Gastroesophageal sphincter (tissue), 4 donors: ENCODE measurements at places on chromosomes 16 and 17. TPM values are rescaled to one million over a fixed set of nuclear protein-coding genes. Genes with fewer than 3 reads are reported as not detected.

DNA sequence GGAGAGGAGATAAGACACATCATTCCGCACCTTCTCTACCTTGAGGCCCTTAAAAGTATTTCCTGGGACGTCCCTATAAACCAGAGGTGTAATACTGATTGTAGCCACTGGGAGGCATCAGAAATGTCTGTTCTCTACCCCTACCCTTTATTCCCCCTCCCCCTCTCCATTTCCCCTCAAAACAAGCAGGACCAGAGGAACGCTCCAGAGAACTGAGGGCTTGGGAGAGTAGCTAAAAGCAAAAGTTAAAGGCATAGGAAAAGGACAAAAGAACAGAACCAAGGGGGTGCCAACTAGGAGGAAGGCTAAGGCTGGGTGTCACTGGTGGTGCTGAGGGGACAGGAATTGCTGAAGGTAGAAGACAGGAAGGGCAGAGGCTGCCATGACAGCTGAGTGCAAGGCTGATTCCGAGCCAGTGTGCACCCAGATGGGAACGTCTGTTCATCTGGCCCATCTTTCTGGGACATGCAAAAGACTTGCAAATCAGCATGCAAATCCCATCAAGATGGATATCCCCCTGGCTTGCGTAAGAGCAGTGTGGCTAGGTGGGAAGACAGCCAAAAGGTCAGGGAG, 6.7 kb downstream of the CAMTA2 start:
- no peaks in the 10 kb centered on the region for H3K36me3 ChIP-seq
- H3K4me3 ChIP-seq: no peak overlapping the region
- peaks cover 4% of the 10 kb centered on the region for H3K4me1 ChIP-seq
- H3K27ac ChIP-seq: no peak overlapping the region

DNA sequence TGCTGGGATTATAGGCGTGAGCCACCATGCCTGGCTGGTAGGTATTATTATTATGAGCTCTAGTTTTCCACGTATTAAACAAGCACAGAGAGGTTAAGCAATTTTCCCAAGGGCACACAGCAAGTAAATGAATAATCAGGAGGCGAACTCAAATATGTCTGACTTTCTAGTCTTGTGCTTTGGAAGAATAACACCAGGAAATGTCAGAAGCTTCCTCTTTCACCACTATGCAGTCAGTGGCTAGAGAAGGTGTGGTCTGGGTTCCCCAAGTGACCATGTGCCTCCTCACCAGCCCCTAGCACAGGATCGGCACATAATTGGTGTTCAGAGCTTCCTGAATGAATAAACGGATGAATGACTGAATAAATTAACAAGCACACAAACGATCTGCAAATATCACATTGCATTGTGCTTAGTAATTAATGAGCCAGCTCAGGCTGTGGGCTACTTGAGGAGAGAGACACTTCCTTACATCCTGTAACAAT, 21.6 kb upstream of the SCNN1B start:
- no peak overlapping the region for H3K4me3 ChIP-seq
- no peaks in the 10 kb centered on the region for H3K4me1 ChIP-seq
- peaks cover 48% of the 10 kb centered on the region for H3K27me3 ChIP-seq
- H3K36me3 ChIP-seq: no peaks in the 10 kb centered on the region
- no peak overlapping the region for H3K27ac ChIP-seq

DNA sequence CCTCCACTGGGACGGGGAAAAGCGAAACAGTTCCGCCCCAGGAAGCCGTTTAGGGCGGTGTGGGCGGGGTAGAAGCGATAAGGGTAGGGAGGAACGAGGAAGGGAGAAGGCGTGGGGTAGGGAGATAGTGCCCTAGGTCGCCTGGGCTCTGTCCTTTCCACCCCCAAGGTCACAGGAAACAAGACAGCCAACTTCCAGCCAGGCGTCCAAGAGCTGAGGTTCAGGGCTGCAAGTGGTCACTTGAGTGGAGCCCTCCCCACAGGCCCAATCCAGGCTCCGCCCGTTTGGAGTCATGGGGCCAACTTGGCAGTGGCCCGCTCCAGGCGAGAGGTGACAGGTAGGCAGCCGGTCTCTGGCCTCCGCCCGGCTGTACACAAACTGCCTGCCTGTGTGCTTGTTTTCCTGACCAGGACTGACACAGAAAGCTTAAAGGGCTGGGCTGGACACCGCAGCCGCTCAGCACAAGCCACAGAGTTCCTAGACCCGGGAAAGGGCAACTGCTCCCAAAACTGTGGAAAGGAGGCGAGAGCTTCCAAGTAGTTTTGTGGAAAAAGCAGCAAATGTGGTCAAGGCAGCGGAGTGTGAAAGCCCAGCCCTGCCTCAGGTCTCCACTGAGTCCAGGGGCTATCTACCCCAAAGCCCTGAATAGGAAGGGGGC, at the start of gene RILP:
RILP (minus strand) TSS at position 23 of the 658 bp plus-strand sequence. CDS start 62 bp downstream, outside the sequence.
- peaks cover 3% of the 10 kb centered on the region for H3K36me3 ChIP-seq
- no peaks in the 10 kb centered on the region for H3K27me3 ChIP-seq
- ATAC-seq: peak; percentile 62

DNA sequence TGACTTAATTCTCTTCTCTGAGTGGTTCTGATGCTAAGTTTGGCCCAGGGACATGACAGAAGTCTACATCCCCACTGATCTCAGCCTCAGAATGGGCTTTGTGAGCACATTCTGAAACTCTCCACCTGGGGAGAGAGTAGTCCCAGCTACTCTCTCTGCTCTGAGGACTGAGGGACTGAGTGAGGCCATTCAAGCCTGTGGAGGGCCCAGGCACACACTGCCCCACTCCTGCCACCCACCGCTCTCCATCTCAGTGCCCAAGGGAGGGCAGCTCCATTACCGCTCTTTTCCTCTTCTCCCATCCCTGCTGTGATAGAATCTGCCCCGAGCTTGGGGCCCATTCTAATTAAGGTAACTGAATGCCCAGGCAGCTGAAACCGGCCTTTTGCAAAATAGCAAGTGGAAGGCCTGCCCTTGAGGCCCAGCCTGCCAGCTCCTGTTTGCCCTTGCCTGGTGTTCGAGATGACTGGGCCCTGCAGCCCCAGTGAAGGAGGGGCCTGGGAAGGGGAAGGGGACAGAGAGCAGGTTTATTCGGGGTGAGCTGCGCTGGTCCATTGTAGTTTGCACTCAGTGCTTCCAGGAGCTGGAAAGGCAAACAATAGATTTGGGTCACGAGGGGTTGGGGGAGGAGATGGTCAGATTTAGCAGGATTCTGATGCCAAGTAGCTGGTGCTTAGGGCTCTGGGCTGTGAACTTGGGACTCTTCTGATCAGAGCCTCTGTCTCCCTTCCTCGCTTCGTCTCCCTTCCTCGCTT, 76.2 kb downstream of the RAB11FIP4 start:
- ATAC-seq: no peak
- H3K36me3 ChIP-seq: no peaks in the 10 kb centered on the region
- no peaks in the 10 kb centered on the region for H3K4me1 ChIP-seq
- no peak overlapping the region for H3K4me3 ChIP-seq
- peaks cover 5% of the 10 kb centered on the region for H3K27me3 ChIP-seq

DNA sequence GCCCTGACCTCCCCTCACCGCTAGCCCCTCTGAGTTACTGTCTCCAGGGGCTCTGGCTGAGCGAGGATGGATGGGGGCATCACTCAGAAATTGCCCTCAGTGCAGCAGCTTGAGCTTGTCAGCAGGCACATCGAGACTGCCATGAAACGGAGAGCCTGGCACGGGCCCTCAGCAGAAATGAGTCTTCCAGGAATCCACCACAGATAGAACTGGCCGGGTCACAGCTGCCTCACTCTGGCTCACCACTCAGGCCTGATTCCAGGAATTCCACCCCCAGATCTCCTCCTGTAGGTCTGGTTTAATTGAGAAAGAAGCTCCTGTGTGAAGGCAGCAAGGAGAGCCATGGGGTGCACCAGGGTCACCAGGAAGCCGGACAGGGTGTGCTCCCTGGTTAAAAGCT, 85.5 kb downstream of the GSG1L start:
- H3K27me3 ChIP-seq: peaks cover 15% of the 10 kb centered on the region
- ATAC-seq: no peak
- no peak overlapping the region for H3K27ac ChIP-seq
- no peaks in the 10 kb centered on the region for H3K36me3 ChIP-seq
- H3K4me3 ChIP-seq: no peak overlapping the region

DNA sequence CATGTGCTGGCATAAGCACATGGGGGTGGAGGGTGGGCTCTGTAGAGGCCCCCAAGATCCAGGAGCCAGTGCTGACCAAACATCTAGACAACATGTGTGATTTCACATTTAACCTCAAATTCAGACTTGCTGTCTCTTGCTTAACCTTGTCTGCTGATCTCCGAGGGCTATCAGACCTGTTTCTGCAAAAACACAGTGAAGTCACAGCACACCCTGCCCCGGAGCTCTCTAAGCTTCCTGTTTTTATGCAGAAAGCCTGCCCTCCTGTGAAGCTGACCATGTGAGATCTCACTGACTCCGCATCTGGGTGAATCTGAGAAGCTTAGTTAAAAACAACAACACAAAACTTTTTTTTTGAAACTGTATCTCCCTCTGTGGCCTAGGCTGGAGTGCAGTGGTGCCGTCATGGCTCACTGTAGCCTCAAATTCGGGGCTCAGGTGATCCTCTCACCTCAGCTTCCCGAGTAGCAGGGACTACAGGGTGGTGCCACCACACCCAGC, 6.6 kb upstream of the DPEP2 start:
- H3K27ac ChIP-seq: peak overlapping the region; percentile 61
- no peaks in the 10 kb centered on the region for H3K36me3 ChIP-seq
- H3K27me3 ChIP-seq: no peaks in the 10 kb centered on the region
- no peak overlapping the region for H3K4me3 ChIP-seq
- ATAC-seq: peak; percentile 77

- H3K27ac ChIP-seq: no peak overlapping the region
- H3K36me3 ChIP-seq: no peaks in the 10 kb centered on the region
- H3K4me1 ChIP-seq: no peaks in the 10 kb centered on the region
- no peak overlapping the region for H3K4me3 ChIP-seq
Observed at GRCh38 chr16:78961464-78961863, 639.1 kb downstream of the MAF start.

GRCh38 chr17:75854101-75854748, 910 bp downstream of the WBP2 start:
- H3K4me1 ChIP-seq: no peaks in the 10 kb centered on the region
- ATAC-seq: peak; percentile 22
- no peaks in the 10 kb centered on the region for H3K36me3 ChIP-seq
- H3K27me3 ChIP-seq: no peaks in the 10 kb centered on the region

DNA sequence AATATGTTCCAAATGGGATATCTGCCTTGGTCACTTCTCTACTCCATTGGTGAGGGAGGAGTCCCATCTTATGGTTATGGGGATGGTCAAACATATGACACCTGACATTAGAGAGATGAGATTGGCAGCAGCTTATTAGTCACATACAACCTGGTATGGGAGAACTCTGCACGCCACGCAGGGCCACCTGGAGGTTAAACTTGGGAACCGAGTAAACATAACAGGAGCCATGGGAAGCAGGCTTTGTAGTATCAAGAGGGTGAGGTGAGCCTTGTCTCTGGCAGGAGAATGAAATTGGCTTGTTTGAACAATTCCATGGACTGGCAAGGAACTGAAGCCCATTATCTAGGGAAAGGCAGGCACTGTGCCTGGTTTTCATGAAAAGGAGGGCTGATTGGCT, 238.7 kb upstream of the ELAC2 start:
- no peak overlapping the region for H3K27ac ChIP-seq
- no peaks in the 10 kb centered on the region for H3K36me3 ChIP-seq
- no peak overlapping the region for H3K4me3 ChIP-seq
- no peaks in the 10 kb centered on the region for H3K27me3 ChIP-seq
- no peaks in the 10 kb centered on the region for H3K4me1 ChIP-seq
- ATAC-seq: no peak

DNA sequence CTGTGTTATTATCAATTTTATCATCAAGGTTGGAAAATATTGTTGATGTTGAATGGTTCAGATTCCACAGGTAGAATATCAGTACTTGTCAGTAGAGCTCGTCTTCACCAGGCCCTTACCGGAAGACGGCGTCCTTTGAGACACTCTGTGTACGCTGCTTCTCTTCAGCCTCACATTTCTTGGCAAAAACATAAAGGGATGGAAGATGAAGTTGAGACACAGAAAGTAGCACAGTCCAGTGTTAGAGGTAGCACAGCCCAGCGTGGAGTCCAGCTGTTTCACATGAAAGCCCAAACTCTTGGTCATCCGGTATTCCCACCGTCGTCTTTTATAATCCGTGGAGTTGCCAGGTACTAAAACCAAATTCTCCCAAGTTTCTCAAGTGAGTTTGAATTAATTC, 30.4 kb downstream of the ATP2C2 start:
- no peak overlapping the region for H3K27ac ChIP-seq
- no peak overlapping the region for H3K4me3 ChIP-seq
- H3K36me3 ChIP-seq: no peaks in the 10 kb centered on the region
- no peak for ATAC-seq

DNA sequence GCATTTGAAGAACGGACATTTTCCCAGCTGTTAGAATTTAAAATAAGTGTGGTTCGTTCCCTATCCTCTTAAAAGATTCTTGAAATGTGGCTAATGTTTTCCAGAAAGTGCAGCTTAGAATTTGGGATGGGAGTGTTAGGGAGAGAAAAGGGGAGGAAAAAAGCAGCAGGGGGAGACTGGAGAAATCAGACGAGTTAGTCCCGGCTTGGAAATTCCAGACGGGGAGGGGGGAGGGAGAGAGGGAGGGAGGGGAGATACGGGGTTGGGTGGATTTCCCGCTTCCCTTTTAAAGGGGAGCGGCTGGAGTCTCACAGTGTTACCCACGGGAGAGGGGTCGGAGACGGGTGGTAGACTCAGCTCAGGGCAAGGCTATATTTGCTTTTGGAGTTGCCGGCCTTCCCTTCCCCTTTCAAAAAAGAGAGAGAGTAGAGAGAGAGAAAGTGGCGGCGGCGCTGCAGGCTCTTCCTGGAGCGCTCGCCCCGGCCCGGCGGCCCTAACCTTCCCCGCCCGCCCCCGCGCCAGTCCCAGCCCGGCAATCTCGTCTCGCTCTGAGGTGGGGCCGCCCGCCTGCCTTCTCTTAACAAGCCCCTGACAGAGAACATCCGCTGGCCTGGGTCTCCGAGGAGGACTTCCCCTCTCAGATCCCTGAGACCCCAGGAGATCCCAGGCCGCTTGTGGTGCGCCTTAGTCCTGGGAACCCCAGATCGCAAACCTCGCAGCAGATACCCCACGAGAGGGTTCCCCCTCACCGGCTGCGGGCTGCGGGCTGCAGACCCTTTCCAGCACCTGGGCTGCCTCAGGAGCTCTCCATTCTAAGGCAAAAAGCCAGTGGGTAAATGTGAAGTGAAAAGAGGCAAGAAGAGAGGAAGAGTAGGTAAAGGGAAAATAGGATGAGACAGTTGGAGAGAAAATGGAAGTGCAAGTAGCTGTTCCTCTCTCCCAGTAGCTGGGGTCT, 6.6 kb downstream of the IGF2BP1 start:
- H3K27me3 ChIP-seq: peaks cover 100% of the 10 kb centered on the region
- no peaks in the 10 kb centered on the region for H3K4me1 ChIP-seq
- no peak overlapping the region for H3K27ac ChIP-seq
- no peak for ATAC-seq

CTRL gene
- 5.0 TPM for total RNA-seq

ATP2C2 gene
- total RNA-seq: 0.31 TPM

MSRB1 gene
- 36.8 TPM for total RNA-seq

ZNF287 gene
- total RNA-seq: 9.3 TPM

PDPR gene
- total RNA-seq: 34.3 TPM
